ENCODE measurements at places on chromosomes 12 and 14.

- DNase-seq: no peak
Observed at GRCh38 chr14:51210594-51210993, 29.5 kb upstream of the TMX1 start.

GRCh38 chr12:54138219-54138618 lies 50.6 kb downstream of the SMUG1 start:
- no peak for DNase-seq

DNA sequence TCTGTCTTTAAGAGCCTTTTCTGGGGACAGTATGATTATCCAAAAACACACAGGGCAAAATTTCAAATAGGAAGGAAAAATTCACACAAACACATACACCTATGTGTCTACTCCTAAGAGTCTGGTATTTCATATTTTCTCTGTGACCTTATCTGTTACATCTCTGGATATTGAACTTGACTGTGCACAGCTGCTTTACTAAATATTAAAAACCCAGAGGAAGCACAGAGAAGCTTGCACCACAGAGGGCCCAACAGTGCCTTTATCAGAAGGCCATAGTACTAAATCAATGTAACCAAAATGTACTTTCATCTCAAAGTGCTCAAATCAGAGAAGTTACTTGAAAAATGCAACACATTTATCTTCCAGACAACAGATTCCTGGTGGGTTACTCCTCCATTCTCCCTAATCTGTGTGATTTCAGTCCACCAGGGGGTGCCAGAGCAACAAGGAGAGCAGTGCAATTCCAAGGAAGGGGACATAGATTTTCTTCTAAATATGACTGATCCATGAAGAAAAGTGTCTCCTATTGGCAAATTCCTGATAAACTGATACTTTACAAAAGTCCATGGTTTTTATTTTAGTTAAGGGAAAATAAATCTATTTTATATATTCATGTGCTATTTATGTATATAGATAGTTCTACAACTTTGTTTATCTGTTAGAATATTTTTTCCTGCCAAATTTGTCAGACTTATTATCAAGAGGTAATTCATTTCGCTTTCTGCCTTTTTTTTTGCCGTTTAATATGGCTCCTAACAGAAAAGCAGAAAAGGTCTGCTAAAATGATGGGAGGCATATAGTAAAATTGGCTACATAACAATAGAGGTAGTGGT lies 617.6 kb downstream of the LRFN5 start:
- no peak for DNase-seq

DNA sequence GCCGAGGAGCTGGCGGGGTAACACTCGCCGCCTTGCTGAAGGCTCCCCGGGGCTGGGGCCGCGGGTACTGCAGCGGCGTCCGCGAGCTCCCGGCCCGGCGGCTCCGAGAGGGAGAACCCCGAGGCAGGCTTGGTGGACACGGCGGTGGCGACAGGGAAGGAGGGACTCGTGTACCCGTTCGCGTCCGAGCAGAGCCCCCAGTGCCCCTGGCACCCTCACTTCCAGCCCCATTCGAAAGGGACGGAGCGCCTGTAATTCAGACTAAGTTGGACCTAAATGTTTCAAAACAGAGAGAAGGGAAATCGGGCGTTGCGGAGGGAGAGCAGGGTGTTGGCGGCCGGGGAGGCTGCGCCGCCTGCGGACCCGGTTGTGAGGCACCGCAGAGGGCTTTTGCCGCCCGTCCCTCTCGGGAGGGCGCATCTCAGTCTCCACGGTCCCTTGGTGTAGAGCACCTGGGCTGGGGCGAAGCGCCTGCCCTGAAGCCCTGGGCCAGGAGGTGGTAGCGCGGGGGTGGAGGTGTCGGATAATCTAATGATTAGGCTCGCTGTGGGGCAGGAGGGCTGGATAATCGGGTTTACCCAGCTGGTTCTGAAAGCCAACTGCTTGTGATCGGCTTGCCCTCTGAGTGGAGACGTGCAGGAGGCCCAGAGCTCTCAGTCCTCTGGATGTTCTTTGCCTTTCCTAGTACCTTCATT lies 771 bp downstream of the DAAM1 start:
- DNase-seq: peak; percentile 23

DNA sequence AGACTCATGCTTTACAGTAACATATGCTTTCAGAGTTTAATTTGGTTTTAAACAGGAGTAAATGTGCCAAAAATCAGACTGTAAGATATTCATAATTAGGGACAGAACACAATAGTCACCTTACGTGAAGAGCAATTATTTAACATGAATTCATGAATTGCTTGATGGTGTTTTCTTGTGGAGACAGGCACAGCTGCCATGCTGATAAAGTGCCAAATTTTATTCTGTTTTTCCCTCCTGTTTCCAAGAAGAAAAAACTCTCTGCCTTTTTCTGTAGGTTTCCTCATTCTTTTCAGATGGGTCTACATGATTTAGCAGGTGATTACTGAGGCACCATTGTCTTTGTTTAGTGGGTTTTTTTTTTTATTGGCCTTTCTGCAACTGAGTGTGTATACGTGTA lies 80.1 kb downstream of the C12orf42 start:
- no peak for DNase-seq

DNA sequence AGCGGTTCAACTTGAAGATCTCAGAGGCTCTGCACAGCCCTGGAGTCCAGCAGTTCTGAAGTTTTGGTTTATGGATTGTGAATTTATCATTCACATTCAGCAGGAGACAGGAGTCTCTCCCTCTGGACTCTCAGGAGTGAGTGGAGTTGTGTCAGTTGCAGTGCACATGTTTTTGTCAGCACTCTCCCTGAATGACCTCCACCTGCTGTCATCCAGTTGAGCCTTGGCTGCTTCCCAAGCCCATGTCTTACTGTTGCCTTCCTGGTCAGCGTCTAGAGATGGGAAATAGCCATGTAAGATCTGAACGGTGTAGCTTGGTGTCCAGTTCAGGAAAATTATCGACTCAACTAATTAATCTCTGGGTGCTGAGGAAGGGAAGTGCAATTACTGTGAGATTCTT lies 133.2 kb downstream of the PRKCH start:
- DNase-seq: no peak

- DNase-seq: no peak
Observed at GRCh38 chr14:94907626-94908261, 137.8 kb upstream of the GSC start.

DNA sequence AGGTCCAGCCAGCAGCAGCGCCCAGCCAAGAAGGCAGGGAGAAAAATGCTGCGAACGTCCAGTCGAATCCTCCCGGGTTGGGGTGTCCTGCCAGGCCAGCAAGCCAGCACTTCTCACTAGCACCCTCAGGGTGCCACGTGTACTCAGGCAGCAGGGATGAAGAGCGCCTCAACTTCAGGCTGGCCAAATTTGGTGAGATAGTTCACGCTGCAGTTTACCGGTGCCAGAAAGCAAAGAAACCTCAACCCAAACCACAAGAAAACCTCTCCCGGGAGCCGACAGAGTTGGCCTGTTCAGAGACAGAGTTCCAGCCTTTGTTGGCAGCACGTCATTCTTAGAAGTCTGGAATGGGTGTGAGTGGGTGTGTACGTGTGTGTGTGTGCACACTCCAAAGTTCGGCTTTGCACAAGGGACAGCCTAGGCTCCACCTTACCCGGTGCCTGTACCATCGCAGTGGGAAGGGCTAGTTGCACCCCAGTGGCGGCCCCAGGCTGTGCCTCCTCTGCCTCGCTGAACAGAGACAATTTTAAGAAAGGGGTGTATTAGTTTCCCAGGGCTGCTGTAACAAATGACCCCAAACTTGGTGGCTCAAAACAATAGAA lies 42.1 kb downstream of the ELK3 start:
- DNase-seq: no peak

- no peak for DNase-seq
Observed at GRCh38 chr14:90911121-90911520, 94.9 kb upstream of the TTC7B start.

- no peak for DNase-seq
Observed at GRCh38 chr12:106137530-106138356, 1.0 kb downstream of the NUAK1 start.

DNA sequence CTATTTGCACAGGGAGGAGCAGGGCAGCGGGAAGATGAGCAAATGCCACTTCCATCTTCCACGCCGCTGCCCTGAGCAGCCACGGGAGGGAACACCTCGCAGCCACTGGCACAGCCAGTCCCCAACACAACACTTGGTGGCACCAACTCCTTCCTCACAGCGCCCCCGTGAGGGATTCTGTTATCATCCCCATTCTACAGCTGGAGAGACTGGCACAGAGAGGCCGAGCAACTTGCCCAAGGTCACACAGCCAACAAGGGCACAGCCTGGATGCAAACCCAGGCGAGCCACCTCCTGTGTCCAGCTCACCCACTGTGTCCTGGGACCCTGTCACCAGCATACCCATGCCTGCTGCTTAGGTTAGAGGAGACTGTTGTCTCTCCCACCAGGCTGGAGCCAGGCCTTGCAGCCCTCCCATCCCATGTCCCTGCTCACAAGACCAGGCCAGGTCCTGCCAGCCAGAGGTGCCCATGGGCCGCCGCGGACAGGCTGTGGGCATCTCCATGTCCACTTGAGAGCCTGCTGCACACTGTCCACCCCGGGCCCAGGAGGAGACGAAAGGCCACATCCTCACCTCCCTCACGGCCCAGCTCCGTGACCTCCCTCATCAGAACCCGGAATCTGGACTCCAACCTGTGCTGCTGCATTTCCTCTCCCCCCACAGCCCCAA lies 57.0 kb downstream of the NCOR2 start:
- no peak for DNase-seq

GRCh38 chr12:91241756-91242155 lies 59.1 kb upstream of the DCN start:
- no peak for DNase-seq

DNA sequence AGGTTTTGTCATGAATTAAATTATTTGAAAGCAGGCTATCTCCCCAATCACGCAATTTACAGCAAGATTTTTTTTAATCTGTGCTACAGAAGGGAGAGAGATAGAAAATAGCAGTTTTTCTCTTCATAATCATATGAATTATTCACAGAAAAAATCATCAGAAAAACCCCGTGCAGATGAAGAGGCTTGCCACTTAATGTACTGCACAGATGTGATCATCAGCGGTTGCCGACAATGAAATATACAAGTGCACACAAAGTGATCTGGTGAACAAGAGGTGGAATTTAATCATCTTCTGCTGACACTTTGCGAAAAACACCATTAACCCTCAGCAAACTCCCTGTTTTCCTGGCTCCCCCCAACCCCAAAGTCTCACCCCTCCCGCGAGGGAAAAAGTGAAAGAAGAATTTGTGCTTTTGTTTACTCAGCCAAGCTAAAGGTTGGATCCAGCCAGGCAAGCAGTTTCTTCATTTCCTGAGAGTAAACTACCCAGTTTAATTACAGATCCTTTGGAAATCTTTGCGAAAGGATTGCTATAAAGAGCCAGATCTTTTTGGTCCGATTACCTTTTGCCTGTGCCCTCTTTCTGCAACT lies 3.1 kb upstream of the LMO3 start:
- DNase-seq: no peak

DNA sequence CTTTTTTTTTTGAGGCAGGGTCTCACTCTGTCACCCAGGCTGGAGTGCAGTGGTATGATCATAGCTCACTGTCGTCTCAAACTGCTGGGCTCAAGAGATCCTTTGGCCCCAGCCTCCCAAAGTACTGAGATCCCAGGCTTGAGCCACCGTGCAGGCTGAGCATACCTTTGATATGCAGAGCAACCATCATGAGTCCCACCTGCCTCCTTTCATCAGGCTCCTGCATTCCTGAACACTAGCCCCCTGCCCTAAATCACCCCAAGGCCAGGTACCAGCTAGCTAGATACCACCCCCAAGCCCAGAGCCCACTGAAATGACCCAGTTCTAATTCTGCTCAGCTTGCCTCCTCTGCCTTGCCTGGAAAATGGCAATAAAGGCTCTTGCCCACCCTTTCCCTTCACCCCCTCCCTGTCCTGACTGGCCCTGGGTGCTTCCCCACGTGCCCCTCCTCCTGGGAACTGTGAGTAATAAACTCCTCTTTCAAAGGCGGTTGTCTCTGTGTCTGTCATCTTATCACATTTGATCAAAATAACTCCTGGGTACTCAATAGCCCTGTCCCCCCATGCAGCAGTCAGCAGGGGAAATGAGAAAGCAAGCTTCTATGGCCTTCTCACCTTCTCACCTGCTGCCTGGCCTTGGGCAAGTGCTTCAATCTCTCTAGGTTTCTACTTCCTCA lies 6.4 kb upstream of the BRF1 start:
- no peak for DNase-seq

GRCh38 chr12:91974541-91975085 lies 171.0 kb downstream of the BTG1 start:
- no peak for DNase-seq

DNA sequence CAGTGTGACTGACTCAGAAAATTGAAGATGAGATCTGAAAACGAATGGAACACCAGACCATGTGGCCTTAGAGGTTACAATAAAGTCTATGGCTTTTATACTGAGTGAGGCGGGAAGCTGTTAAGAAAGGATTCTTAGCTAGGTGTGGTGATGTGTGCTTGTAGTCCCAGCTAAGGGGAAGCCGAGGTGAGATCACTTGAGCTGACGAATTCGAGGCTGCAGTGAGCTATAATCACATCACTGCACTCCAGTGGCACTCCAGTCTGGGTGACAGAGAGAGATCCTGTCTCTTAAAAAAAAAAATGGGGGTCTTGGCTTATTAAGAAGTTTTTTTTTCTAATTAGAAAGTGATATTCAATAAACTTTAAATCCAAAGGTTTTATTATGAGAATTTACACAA lies 678.6 kb downstream of the TMTC2 start:
- no peak for DNase-seq

GRCh38 chr14:27026097-27026496 lies 428.3 kb upstream of the NOVA1 start:
- DNase-seq: no peak

DNA sequence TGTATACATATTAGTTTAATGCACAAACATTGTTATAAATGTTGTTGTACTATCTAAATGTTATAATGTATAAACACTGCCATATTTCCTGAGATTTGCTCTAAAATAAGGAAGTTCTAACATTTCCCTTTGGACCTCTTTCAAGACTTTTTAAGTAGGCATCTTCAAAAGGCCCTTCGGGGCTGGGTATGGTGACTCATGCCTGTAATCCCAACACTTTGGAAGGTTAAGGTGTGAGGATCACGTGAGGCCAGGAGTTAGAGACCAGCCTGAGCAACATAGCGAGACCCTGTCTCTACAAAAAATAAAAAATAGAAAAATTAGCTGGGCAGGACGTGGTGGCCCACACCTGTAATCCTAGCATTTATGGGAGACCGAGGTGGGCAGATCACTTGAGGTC lies 35.5 kb downstream of the FBLN5 start:
- DNase-seq: no peak

DNA sequence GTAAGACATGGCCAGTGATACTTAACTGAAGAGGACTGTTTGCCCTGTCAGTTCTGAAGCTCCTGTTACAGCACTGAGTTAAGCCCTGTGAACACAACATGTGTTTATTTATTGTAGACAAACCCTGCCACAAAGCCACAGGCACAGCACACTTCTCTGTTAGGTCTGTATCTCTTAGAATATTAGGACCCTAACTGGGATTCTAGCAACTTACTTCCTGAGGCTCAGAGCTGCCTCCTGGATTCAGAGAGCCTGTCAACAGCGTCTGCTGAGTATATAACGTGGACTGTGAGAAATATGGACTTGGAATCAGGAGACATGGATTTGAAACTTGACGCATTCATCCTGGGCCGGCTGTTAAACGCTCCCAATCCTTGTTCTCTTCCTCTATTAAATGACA lies 135.0 kb upstream of the HIF1A start:
- no peak for DNase-seq

- no peak for DNase-seq
Observed at GRCh38 chr12:31588976-31589375, 2.0 kb downstream of the DENND5B start.

- DNase-seq: no peak
Observed at GRCh38 chr12:22969521-22969920, 344.6 kb downstream of the ETNK1 start.
